ENCODE measurements at places on chromosomes 2 and 18. TPM values are rescaled to one million over a fixed set of nuclear protein-coding genes. Genes with fewer than 3 reads are reported as not detected.

FBXO41 gene
- 0.49 TPM for polyA plus RNA-seq

DNA sequence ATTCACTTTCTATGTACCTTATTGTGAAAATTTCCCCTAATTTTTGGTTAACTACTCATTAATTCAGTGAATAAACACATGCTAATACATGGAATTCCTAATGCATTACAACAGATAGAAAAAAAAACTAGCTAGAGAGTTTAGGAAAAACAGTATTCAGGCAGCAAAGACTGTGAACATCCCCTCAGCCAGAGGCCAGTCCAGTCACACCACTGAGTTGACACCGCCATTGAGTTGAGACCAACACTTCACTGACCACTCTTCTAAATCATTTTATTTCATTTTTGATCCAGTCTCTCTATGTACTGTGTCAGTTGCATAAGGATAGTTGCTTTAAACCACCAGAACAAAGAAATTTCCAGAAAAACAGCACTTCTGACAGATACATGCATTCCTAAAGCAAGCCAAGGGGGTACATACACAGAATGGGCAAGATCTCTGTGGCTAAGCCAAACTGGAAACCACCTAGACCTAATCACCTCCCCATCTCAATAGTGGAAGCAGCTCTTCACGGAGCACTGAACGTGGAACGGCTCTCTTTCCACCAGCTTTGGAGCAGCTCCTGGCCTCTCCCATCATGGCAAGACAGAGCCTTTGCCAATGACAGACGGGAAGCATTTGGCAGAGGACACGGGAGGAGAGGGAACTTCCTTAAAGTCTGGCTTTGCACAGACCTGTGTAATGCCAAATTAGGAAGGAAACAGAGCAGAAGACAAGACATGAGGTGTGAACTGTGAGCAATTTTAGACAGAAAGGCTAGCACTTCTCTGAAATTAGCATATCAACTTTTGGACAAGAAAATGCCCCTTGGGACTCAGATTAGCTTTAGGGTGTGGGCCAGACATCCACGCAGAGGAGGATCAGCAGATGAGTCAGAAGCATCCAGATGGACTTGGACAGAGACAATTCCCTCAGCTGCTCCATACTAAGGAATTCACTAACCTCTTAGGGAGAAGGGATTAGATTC, 36.4 kb downstream of the CACNB4 start:
- DNase-seq: no peak

- DNase-seq: no peak
These were observed 137.8 kb downstream of the PIK3C3 start for GRCh38 chr18:42092848-42093247.

- no peak for DNase-seq
These were observed 3.2 kb upstream of the PPM1G start for GRCh38 chr2:27412419-27413152.

NOSTRIN gene
- polyA plus RNA-seq: 41.8 TPM

GRCh38 chr2:237330541-237330940, 83.4 kb downstream of the COL6A3 start:
- DNase-seq: no peak

TFCP2L1 gene
- polyA plus RNA-seq: 44.4 TPM

DNA sequence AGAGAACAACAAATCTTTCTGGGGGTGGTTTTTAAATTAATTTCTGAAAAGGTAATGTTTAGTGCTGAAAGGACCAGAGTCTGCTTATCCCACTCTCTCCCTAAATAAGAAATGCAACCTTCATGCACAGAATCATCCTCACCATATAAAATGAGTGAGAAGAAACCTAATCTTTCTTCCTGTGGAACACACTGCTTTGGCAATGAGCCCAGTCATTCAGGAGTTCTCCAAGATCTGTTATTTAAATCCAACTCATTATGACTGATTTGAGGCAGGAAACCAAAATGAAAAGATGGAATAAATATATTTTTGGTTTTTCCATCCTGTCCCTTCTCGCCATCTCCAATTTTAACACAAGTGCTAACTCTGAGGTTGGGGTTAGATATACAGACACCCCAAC, 228.3 kb downstream of the SRBD1 start:
- no peak for DNase-seq

CGREF1 gene
- 3.8 TPM for polyA plus RNA-seq
